ENCODE measurements at places on chromosomes 6 and 20.

DNA sequence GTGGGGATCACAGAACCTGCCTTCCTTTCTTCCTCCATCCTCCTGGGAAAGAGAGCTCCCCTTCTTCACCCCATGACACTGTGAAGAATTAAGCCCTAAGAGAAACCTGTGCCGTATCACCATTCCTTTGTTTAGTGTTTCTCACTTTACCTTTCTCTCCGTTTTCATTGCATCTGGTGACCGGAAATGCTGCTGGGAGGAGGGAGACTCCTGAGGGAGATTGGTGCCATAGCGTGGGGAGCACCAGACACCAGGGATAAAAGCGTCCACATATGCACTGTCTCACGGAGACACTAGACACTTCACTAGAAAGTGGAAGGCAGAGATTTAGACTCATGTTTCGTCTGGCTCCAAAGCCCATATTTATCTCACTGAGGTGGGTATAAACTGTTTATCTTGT lies 15.5 kb upstream of the ULBP3 start:
- DNase-seq: no peak

GRCh38 chr20:4663553-4663952 lies 58.2 kb upstream of the PRND start:
- no peak for DNase-seq

GRCh38 chr6:80449726-80450125 lies 343.3 kb downstream of the BCKDHB start:
- no peak for DNase-seq

GRCh38 chr6:122494665-122495272 lies 23.2 kb upstream of the SERINC1 start:
- DNase-seq: no peak

DNA sequence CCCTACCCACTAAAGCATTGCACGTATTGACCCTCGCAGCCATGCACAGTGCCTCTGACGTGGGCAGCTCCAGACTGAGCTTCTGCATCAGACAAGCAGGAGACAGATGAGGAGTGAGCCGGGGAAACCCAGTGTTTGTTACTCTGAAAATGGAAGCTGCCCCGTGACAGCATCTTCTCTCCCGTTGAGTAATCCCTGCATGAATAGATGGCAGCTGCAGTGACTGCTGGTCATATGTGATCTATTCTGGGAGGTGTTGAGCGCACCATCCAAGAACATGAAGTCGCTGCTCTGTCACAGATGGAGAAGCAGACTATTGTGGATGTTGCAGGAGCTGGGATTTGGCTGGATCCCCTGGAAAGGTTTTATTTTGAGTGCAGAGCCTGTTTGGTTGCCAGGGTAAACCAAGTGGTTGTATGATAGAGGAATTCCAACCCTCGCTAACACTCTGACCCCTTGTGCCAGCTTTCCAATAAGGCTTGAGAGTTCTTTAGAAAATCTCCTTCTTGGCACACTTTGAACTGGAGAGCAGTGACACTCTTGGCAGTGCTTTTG lies 242.2 kb downstream of the NRN1 start:
- peak; percentile 71 for DNase-seq

GRCh38 chr20:22615425-22615824 lies 31.1 kb upstream of the FOXA2 start:
- DNase-seq: no peak

DNA sequence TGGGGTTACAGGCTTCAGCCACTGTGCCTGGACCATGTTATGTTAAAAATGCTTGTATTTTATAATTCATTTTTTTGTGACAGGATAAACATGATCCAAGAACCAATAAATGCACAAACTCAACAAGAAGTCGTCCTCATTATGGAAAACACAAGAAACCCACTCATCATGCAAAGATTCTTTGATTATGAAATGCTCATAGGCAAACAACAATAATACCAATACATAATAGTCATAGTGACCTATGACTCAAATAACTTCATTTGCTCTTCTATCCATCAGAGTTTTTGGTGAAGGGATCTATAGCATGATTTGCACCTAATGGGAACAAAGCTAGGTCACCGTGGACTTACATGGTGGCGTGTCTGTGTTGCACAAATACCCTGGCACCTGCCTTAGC lies 217.1 kb upstream of the THEMIS start:
- no peak for DNase-seq

DNA sequence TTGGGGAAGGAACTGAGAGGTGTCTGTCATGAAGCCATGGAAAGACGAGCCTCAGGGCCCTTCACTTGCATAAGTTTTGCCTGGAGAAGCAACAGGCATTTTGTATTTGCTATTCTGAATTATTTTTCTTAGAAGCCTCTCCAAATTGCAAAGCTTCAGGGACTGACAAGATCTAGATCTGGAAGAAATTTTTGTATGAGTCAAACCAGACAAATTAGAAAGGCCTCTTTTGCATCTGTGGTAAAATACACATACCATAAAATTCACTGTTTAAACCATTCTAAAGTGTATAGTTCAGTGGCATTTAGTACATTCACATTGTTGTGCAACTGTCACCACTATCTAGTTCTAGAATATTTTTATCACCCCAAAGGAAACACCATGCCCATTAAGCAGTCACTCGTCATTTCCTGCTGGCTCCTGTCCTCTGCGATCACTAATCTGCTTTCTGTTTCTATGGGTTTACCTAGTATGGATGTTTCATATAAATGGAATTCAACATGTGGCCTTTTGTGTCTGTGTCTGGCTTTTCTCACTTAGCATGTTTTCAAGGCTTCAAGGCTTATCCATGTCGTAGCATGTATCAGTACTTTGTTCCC lies 269.1 kb downstream of the PHF3 start:
- no peak for DNase-seq

DNA sequence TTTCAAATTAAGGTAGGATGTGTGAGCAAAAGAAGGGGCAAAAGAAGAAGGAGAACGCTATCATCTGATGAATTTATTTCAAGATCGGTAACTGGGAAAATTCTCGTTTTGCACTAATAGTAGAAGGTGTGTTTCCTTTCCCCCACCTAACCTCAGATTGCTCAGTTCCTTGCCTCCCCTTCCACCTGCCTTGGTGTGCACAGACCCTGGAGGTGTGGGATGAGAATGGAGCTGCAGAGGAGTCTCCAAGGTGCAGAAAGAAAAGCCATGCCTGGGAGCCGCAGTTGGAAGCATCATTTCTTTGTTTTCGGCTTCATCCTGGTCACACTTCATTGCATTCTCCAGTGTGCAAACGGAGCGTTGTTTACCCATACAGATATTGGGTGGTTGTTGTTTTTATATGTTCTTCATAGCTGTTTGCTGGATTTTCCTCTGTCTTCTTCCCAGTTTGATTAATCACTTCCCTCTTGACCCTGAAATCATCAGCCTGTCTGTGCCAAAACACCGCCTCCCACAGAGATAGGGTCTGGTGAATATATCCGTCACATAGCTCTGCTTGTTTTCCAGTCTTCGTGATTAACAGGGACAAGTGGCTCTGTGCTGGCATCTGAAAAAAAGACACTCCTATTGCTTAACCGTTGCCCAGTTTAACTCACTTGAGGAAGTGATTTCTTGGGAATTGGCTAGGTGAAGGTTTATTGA lies 40.2 kb upstream of the NEDD9 start:
- DNase-seq: no peak

DNA sequence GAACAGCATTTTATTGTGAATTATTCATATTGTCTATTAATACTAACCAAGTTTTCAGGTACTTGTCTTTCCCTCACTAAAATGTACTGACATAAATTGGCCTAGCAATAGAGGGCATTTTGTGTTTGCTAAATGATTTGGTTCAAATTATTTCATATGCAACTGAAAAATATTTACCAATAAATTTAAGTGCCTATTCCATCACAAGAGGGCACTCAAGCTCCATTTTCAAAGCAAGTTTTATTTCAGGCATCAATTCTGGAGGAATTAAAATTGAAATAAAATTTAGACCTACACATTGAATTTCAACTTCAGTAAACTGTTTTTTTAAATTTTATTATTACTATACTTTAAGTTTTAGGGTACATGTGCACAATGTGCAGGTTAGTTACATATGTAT lies 114.3 kb upstream of the SYNCRIP start:
- no peak for DNase-seq

GRCh38 chr6:152636021-152636608 lies 1.0 kb downstream of the SYNE1 start:
- DNase-seq: peak; percentile 48

- DNase-seq: no peak
These were observed 179.4 kb downstream of the FOXC1 start for GRCh38 chr6:1789092-1789491.

- DNase-seq: no peak
These were observed 174.5 kb upstream of the AFDN start for GRCh38 chr6:167652042-167652700.

DNA sequence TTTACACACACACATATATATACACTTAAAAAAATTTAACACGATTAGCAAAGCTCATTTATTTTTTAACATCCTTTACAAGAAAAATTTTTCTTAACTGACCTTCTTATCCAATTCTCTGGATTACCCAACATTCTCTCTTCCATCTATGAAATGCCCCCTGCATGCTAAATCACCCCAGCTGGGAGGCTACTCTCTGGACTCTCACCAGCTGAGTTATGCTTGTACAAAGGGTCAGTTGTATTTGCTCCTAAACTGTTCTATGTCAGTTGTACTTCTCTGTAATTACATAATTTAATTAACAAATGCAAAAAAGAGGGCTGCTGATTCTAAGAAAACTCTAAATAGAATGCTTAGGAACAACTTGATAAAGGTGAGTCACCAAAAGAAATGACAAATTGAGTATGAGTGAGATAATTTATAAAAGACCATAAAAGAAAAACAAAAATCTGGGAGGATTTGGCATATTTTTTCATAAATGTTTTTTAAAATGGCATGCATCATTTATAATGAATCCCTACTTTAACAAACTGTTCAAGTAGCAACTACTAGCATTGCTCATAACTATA lies 120.5 kb downstream of the KIF13A start:
- no peak for DNase-seq

Measured in right forelimb (tissue), 1 donor.